SK-N-SH (cell line): ENCODE measurements at places on chromosomes 16 and 17.

DNA sequence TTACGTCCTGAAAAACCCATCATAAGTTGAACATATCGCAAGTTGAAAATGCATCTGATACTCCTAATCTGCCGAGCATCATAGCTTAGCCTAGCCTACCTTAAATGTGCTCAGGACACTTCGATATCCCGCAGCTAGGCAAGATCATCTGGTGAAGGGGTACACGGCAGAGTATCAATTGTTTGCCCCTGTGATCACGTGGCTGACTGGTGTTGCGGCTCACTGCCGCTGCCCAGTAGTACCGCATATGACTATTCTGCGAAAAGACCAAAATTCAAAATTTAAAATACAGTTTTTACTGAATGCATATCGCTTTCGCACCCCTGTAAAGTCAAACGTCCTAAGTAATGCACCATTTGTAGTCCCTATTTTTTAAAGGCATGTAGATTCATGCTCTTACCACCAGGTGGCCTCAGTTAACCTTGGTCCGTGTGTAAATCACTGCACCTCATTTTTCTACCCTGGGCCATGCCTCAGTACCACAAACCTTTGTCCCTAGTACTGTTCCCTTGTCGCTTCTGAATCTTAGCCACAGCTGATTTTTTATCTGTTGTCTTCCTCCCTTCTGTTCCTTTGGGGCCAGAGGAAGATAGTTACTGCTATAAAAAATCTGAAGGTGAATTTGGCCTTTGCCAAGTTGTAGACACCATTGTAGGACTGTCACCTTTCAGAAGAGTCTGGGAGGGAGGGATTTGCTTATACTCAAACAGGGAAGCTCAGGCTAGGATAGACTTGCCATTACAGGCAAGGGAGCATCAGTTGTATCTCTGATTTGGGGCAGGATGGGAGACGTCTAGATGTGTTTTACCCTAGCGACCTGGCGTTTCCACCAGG, 34.4 kb downstream of the WWP2 start:
- peak overlapping the region; percentile 14; the same call in 1 of the 2 replicates for H3K4me3 ChIP-seq
- peak; percentile 66 for DNase-seq
- no peaks in the 10 kb centered on the region for H3K4me1 ChIP-seq

- H3K27me3 ChIP-seq, result no peaks in the 10 kb centered on the region; the same call in 1 of the 2 replicates
- no peak overlapping the region for H3K4me3 ChIP-seq
- H3K4me1 ChIP-seq, result no peaks in the 10 kb centered on the region
- DNase-seq, result no peak
These were observed 8.0 kb upstream of the CCL1 start for GRCh38 chr17:34370997-34371395.

DNA sequence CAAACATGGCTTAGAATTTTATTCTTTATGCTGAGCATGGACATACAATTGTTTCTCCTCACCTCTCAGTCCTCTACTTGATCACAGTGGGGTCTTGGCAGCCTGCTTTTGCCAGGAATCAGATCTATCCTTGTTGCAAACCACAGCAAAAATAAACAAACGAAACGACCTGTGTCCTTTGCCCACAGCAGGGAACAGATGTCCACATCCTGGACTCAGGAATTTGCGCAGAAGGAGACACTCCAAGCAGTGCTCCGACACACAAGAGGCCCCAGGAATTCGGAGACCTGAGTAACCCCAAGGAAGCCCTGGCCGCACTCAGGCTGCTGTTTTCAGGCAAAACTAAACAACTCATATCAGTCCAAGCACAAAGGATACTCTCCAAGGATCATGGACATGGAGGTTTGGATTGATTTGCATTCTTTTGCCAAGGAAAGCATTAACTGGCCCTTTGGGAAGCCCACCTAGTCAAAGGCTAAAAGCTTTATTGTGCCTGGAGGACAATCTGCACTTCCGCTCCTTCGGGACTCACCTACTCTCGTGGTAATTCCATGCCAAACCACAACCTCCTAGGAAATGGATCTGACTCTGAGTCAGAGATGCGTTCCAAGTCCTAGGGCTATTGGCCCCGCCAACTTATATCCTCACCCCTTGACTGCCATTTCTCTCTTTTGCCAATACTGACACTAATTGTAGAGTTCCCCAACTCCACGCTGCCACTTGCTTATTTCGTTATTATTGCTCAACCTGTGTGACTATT, 271.1 kb upstream of the CDH11 start:
- H3K27ac ChIP-seq, result no peak overlapping the region
- no peak for DNase-seq
- H3K4me3 ChIP-seq, result no peak overlapping the region
- H3K27me3 ChIP-seq, result no peaks in the 10 kb centered on the region

- DNase-seq, result no peak
- H3K36me3 ChIP-seq, result no peaks in the 10 kb centered on the region
- H3K4me3 ChIP-seq, result no peak overlapping the region
- H3K27me3 ChIP-seq, result no peaks in the 10 kb centered on the region
- no peaks in the 10 kb centered on the region for H3K4me1 ChIP-seq
These were observed 311.3 kb upstream of the SOX9 start for GRCh38 chr17:71809537-71809936.

DNA sequence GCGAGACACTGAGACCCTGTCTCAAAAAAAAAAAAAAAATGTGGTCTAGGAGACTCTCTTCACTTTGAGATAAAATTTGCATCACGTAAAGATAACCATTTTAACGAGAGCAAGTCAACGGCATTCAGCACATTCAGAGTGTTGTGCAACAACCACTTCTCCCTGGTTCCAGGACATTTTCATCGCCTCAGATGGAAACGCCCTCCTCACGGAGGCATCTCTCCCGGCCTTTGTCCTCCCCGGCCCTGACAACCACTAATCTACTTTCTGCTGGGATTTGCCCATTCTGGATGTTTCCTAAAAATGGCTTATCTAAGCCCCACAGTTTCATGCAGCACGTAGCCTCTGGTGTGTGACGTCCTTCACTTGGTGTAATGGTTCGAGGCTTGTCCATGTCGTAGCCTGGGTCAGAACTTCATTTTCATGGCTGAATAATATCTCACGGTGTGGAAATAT, 6.4 kb upstream of the NPRL3 start:
- no peak for DNase-seq
- H3K27me3 ChIP-seq, result no peaks in the 10 kb centered on the region
- H3K4me3 ChIP-seq, result no peak overlapping the region
- peaks cover 7% of the 10 kb centered on the region; the same call in 1 of the 2 replicates for H3K4me1 ChIP-seq
- H3K27ac ChIP-seq, result no peak overlapping the region

DNA sequence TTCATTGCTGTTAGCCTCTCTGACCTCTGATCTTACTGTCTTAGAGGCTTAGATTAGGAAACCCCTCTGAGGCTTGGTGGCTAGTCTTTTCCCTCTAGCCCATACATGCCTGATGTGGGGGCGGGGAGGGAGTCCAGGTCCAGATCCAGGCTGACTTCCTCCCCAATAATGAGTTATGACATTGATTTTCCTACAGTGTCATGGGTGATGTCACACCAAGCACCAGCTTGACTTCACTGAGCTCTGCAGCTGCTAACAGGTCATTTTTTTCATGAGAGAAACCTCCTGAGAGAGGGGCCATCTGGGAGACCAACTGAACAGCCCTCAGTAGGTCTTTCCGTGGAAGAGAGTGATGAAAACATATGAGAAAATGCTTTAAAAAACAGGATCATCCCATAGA, 180.2 kb upstream of the N4BP1 start:
- no peak for DNase-seq
- no peaks in the 10 kb centered on the region for H3K27me3 ChIP-seq
- no peak overlapping the region for H3K4me3 ChIP-seq
- H3K27ac ChIP-seq, result no peak overlapping the region
- no peaks in the 10 kb centered on the region for H3K4me1 ChIP-seq

- no peaks in the 10 kb centered on the region for H3K27me3 ChIP-seq
- peak; percentile 86 for DNase-seq
- H3K27ac ChIP-seq, result no peak overlapping the region
- no peak overlapping the region for H3K4me3 ChIP-seq
- H3K4me1 ChIP-seq, result peaks cover 10% of the 10 kb centered on the region; the same call in 1 of the 2 replicates
- no peaks in the 10 kb centered on the region for H3K36me3 ChIP-seq
These were observed 43.2 kb downstream of the RPH3AL start for GRCh38 chr17:309361-309888.

DNA sequence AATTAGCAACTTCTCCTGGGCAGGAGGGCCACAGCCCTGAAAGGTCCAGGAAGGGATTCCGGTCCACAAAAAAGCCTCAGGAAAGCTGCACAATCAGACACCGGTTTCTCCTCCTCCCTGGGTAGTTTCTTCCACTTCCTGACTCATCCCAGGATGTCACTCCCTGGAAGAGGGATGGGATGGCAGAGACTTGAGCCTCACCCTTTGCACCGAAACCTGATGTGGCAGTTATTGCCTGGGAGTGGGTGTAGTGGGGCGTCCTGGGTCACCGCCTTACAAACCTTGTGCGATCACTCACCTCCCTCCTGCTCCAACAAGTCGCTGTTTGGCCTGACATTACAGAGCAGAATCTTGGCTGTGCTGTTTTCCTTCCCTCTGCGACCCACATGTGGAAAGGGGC, 70.8 kb downstream of the LYRM1 start:
- no peaks in the 10 kb centered on the region for H3K4me1 ChIP-seq
- no peak overlapping the region for H3K27ac ChIP-seq
- no peak for DNase-seq
- H3K36me3 ChIP-seq, result no peaks in the 10 kb centered on the region

GRCh38 chr17:50219342-50219741, 17.9 kb upstream of the COL1A1 start:
- peak overlapping the region; percentile 100 for H3K27ac ChIP-seq
- peaks cover 7% of the 10 kb centered on the region for H3K4me1 ChIP-seq
- no peaks in the 10 kb centered on the region for H3K27me3 ChIP-seq
- no peak for DNase-seq
- H3K36me3 ChIP-seq, result no peaks in the 10 kb centered on the region

DNA sequence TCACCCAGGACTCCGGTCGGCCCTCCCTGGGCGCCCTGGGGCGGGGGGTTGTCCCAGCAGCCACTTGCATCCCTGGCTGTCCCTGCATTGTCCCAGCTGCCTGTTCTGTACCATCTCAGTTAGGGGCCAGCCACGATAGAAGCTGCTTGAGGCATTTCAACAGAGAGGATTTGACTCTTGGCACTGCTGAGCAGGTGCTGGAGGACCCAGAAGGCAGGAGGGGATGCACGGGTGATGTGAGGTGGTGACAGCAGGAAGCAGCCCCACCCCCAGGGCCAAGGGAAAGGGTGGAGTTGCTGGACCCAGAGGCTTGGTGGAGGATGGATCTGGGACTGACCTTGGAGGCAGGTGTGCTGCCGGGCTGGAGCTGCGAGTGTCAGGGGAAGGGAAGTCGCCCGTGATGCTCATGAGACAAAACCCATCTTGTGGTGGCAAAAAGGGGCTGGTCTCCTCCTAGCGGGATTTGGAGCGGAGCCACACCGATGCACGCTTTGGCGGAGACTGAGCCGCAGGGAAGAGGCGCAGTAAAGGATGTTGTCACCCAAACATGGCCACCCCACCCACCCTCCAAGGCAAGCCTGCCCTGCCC, 188.0 kb upstream of the GSE1 start:
- H3K4me1 ChIP-seq, result peaks cover 51% of the 10 kb centered on the region; the same call in 1 of the 2 replicates
- DNase-seq, result no peak
- H3K36me3 ChIP-seq, result no peaks in the 10 kb centered on the region
- H3K27ac ChIP-seq, result no peak overlapping the region
- no peaks in the 10 kb centered on the region for H3K27me3 ChIP-seq

DNA sequence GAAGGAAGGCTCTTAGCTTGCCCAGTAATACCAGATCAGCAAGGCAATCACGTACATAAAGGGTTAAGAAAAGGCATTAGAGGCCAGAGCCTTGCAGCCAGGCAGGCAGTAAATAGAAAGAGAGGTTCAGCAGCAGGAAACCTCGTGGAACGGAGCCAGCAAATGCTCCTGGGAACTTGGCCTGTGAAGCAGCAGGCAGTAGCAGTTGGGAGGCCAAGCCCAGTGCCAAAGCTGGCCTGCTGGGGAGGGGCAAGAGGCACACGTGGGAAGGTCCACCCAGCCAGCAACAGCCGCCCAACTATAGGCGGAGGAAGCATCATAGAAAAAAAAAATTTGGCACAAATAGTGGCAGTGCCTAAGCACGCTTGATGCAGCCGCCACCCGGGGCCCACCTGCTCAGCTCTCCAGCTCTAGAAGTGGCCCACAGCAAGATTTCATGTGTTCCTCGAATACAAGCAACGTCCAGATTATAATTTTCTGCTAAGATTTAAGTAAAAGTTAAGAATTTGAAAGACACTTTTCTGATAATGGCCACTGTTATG, 2339.5 kb downstream of the TP53TG3F start:
- no peaks in the 10 kb centered on the region for H3K36me3 ChIP-seq
- no peak for DNase-seq
- H3K4me1 ChIP-seq, result no peaks in the 10 kb centered on the region
- H3K4me3 ChIP-seq, result no peak overlapping the region

- H3K4me3 ChIP-seq, result no peak overlapping the region
- no peak overlapping the region for H3K27ac ChIP-seq
- peaks cover 45% of the 10 kb centered on the region for H3K36me3 ChIP-seq
- no peak for DNase-seq
- no peaks in the 10 kb centered on the region for H3K27me3 ChIP-seq
These were observed 2.2 kb downstream of the TXNL4B start for GRCh38 chr16:72091217-72091616.

DNA sequence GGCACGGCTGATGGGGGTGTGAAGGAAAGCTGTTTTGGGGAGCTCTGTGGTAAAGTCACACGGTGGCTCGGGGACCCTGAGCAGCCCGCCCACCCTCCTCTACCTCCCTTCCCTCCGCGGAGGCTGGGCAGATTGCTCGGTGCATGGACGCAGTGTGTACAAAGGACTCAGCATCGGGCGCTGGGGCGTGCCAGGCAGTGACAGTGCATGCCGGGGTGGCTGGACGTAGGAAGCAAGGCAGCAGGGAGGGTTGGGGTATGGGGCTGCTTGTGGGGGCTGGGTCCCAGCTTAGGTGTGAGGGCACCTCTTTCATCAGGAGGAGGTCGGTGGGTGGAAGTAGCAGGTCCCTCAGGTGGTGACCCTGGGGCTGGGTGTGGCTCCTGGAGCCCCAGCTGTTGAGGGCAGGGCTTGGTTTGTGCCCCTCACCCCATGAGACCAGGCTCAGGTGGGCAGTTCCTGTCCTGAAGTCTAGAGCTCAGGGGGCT, 159.9 kb upstream of the GSE1 start:
- no peak for DNase-seq
- H3K4me3 ChIP-seq, result no peak overlapping the region
- H3K36me3 ChIP-seq, result no peaks in the 10 kb centered on the region
- H3K27ac ChIP-seq, result no peak overlapping the region
- H3K4me1 ChIP-seq, result no peaks in the 10 kb centered on the region

DNA sequence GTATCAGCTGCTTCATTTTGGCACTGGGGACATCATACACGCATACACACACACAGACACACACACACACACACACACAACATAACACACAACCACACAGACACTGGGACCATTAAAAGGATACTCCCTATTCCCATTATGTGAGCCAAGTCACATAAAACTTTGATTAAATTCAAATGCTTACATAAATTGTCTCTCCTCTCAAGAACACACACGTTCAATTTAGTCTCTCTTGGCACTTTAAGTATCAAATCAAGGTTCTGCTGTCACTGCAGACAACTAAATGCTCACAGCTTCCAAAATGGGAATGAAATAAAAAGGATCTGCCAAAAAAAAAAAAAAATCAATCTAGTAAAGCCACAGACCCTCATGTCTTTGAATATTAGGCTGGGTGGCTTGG, 184.9 kb downstream of the RBFOX1 start:
- no peaks in the 10 kb centered on the region for H3K36me3 ChIP-seq
- H3K4me1 ChIP-seq, result no peaks in the 10 kb centered on the region
- no peak overlapping the region for H3K27ac ChIP-seq
- no peaks in the 10 kb centered on the region for H3K27me3 ChIP-seq
- H3K4me3 ChIP-seq, result no peak overlapping the region
